Activated naive CD4-positive, alpha-beta T cell treated with anti-CD3 and anti-CD28 coated beads for 36 hours (primary cell): ENCODE measurements at places on chromosomes 2 and 18. TPM values are rescaled to one million over a fixed set of nuclear protein-coding genes. Genes with fewer than 3 reads are reported as not detected.

DNA sequence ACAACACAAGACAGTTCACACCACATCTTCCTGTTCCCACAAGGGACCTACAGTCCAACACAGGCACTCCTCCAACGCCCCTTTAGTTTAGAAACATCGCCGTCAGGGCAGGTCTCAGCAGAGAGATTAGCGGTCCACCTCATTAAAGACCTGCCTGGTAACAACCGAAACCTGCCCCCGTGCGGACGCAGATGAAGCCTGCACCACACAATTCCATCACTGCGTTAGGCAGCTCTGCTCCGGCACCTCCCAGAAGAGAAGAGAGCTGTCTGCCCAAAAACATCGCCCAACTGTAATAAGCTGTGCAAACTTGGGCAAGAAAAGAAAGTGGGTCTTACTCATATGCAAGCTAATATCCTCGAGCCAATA is 32.7 kb downstream of the ZNF516 start:
- DNase-seq = no peak

DNA sequence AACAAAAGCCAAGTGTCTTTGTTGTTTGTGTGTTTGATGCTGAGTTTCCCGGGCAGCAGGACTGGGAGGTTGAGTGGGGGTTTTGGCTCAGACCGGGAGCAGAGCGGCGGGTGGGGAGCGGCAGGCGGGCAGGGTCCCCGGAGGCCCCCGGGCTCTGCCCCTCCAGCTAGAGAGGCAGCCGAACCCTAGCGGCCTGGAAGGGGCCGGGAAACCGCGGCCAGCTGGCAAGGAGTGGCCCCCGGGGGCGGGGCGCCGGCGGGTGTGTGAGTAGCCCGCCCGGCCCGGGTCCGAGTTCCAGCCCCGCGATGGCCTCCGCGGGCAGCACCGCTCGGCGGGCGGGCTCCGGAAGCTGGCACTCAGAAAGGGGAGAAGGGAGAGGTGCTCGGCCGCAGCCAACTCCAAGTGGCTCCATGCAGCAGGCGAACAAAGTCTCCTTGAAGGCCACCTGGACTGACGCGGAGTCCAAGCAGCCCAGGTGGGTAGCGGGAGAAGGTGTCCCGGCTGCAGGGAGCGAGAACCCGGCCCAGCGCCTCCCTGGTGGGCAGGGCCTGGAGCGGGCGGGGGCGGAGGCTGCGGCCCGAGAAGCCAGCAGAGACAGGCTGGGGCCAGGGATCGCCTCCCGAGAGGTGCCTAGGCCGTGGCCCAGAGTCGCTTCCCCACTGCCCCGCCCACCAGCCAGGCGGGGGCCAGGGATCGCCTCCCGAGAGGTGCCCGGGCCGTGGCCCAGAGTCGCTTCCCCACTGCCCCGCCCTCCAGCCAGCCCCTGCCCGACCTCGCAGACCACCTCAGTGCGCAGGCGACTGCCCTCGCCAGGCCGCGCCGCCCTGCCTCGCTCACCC is at the start of gene ANKRD53:
TSS of gene ANKRD53 (plus strand) at position 290 of the 839 bp plus-strand sequence. CDS start at position 306, 16 bp downstream.
- DNase-seq = peak; percentile 26

DNA sequence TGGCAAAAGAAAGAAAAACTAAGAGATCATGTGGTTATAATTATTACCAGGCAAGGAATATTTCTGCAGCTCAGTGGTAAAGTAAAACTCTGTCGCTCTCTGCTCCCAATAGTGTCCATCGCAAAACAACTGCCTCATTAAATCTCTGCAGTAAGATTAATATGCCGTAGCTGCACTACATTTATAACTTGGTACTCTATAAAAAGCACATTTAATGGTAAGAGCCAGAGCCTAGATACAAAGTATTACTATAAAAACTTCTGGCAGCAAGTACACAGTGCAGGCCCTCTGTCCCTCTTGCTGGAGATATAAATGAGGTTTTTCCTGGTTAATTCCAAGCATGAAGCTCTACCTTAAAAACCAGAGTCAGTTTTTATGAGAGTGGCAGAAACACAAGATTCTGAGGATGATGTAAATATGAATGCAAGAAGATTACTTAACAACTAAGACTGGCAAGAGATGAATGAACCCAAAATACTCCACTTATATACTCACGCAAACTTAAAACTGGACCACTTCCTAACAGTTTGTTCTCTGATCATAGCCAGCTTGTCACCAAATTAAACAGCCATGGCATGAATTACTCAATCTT is 25.5 kb downstream of the ZNF521 start:
- no peak for DNase-seq

DNA sequence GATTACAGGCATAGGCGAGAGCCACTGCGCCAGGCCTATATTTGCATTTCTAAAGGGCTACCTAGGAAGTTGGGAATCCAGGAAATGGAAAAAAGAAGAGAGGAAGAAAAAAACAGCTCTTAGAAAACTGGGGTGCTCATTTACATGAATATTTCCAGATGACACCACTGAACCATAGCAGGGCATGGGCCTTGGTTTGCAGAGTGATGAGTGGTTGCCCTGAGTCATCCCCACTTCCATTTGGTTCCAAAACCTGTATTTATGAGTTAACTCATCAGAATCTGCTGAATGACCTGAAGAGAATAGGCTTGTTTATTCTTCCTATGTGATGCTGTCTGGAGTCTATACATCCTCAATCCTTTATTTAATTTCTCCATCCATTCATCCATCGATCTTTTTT is 36.2 kb downstream of the EHD3 start:
- DNase-seq = no peak

DNA sequence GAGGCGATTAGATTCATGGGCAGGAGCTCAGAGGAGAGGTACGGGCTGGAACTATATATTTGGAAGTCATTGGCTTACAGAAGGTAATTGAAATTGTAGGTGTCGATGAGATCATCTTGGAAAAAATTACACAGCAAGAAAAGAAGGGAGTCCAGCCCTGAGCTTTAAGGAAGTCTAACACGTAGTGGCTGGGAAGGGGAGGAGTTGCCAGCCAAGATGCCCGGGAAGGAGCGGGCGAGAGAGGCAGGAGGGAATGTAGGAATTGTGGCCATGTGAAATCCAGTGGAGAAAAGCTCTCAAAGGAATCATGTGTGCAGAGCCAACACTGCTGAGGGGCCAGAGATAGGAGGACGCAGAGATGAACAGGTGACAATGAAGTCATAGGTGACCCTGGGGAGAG is 25.6 kb upstream of the SCYGR1 start:
- DNase-seq = no peak

- DNase-seq = no peak
Observed at GRCh38 chr2:235955664-235956063, 212.5 kb downstream of the GBX2 start.

GRCh38 chr18:74652392-74652988 is 54.8 kb downstream of the ZNF407 start:
- no peak for DNase-seq

DNA sequence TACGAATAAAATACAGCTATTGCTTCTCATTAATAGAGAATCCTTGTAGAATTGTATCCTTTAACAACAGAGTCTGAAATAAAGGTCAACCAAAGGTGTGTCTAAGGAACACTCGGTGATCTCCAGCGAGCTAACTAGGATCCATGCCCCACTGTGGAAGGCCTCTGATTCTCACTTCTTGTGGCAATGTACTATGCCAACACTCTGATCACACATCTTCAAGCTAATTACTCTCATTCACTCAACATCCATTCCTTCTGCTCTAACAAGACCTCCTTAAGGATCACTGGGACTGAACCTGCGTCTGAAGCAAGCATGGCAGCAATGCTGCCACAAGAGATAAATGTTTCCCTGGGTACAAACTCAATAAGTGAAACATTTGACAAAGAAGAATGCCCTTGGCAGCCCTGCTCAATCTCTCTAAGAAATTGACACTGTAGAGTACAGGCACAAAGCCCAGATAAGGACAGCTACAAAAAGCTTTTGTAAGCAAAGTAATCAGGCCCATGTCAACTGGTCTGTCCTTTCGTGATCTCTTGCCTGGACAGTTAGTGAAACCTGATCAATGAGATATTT is 74.6 kb upstream of the PARD3B start:
- DNase-seq = no peak

DNA sequence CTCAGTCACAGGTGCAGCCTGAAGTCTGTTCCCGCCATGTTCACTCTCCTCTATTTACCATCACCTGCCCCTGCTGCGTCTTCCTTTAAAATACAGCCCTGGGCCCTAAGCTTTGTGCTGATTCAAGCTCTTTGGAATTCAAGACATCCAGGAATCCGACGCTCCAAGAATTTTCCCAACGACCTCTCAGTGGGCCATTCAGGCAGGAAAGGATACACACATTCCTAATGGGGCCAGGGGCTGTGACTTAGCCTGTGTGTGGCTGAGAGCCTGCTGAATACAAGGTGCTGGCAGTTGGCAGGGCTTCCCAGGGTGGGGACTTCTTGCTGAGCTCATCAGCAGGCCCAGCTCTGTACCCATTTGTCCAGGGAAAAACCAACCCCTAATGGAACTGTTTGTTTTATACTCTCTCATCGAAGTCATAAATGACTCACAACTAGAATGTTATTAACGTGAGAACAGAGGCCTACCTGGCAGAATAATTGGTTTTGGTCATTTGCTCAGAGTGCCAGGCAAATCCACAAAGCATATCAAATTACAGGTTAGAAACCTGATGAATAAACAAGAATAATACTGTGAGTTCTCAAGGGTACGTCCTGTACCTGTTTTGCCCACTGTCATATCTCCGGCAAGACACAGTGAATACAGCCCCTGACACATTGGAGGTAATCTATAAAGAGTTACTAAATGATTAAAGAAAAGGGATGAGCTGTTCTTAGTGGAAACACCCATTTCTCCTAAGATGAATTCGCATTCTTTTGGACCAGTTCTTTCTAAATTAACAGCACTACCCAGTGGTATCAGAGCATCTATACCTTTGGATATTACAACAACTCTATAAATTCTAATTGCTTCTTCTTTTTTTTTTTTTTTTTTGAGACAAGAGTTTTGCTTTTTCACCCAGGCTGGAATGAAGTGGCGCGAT is 12.6 kb upstream of the KCMF1 start:
- DNase-seq = no peak

The MROH2A gene
- not detected for total RNA-seq

GRCh38 chr2:177211169-177211568 is 1.4 kb upstream of the HNRNPA3 start:
- DNase-seq = no peak

- DNase-seq = no peak
Observed at GRCh38 chr18:80065705-80066104, 31.5 kb downstream of the RBFA start.

The CDH19 gene
- total RNA-seq = not detected

The LRRC30 gene
- total RNA-seq = not detected

The ZNF396 gene
- total RNA-seq = 0.74 TPM

The RALB gene
- total RNA-seq = 16.4 TPM

DNA sequence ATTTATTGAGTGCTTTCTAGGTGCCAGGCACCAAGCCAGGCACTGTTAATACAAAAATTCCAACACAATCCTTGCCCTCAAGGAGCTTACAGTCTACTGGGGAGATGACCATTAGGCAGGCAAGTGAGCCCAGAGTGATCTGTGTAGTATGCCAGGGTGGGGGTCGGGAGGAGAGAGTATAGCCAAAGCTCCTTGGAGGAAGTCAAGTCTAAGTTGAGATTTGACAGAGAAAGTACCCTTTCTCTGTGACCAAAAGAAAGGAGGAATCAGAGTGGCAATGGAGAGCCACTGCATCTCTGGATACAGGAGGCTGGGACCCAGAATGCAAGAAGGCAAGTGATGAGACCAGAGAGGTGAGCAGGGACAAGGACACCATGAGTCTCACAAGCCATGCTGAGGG is 7.5 kb downstream of the ANKRD53 start:
- DNase-seq = no peak

GRCh38 chr2:61737841-61738240 is 116.0 kb downstream of the FAM161A start:
- no peak for DNase-seq

The HRH4 gene
- total RNA-seq = not detected

- DNase-seq = no peak
Observed at GRCh38 chr2:146312899-146313298, 1531.9 kb upstream of the ACVR2A start.

GRCh38 chr18:42649331-42650035 is 466.0 kb downstream of the RIT2 start:
- DNase-seq = no peak

The GAREM2 gene
- 1.3 TPM for total RNA-seq

DNA sequence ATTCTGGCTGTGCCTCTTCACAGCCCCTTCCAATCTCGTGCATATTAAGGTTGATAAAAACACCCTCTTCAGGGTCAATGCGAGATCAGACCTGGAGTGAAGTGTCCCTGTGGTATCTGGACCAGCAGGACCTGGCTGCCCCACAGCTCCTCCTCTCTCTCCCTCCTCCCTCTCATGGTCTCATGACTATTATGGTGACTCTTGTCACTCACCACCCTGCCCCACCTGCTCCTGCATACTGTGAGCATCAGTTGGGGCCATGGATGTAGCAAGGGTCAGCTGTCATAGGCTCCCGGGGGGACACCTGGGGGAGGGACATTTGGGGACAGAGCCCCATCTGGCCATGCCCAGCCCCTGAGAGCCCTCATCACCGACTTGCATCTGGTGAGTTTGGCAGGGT is 50.2 kb downstream of the ODC1 start:
- DNase-seq = no peak

DNA sequence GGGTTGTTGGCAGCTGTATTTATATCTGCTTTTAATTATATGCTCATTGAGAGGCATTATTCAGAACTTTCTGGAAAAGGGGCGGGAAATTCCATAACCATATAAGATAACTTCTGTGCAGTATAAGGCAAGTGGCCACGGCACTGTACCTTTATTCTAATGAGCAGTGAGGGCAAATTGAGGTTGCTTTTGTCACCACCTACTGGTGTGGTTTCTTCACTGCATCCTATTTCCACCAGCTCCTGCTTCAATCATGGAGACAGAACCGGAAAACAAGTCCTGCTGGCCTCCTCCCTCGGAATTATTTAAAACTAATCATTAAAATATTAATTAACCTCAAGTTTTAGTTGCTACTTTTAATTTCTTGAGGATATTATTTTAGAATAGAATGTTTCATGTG is 759.4 kb downstream of the CBLN2 start:
- DNase-seq = peak; percentile 26

- DNase-seq = no peak
Observed at GRCh38 chr2:196759378-196759706, 40.1 kb downstream of the GTF3C3 start.

The CTNNA2 gene
- total RNA-seq = not detected

GRCh38 chr2:59084326-59084725 is 843.2 kb upstream of the FANCL start:
- DNase-seq = no peak

- DNase-seq = peak; percentile 52
Observed at GRCh38 chr2:102185347-102185746, 1.5 kb upstream of the IL1RL2 start.

The ANKRD30BL gene
- total RNA-seq = not detected
